ENCODE measurements at places on chromosomes 13 and 19.

DNA sequence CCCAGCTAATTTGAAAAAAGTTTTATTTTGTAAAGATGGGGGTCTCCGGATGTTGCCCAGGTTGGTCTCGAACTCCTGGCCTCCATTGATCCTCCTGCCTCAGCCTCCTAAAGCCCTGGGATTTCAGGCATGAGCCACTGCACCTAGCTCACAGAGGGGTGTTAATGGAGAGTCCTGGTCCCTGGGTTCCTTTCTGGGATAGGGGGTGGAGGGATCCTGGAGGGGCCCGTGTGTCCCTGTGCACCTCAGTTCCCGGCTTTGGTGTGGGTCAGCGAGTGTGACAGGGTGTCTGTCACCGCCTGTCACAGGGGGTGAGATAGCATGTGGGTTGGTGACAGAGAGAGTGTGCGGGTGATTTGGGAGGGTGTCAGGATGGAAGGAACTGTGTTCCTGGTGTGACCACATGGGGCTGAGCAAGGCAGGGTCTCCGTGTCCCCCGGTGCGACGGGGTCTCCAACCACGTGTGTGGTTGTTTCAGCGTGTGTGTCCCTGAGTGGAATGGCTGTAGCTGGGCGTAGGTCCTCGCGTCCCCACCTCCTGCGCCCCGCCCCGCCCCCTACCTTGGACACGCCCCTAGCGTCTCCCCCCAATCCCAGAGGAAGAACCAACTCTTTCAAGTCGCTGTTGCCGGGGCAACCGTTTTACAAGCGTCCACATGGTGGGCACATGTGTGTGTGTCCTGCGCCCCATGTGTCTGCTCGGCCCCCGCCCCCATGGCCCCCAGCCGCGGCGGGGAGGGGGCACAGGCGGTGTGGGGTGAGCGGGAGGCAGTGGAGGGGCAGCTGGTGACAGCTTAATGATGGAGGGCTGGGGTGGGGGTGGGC, 2.9 kb upstream of the NRTN start:
- no peak for DNase-seq

DNA sequence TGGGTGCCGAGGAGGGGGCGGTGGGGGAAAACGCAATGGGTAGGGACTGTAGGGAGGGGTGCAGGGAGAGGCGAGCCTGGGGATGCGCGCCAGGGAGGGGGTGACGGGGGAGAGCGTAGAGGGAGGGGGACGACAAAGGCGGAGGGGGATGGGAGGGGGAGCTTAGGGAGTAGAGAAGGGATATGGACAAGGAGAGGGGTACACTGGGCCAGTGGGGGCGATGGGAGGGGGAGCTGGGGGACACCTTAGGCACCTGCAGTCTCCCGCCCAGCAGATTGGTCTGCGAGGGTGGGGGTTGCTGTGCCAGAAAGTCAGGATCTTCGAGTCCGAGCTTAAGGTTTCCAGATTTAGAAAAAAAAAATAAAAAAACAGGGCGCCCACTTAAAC, 15.7 kb downstream of the CCDC124 start:
- no peak for DNase-seq

DNA sequence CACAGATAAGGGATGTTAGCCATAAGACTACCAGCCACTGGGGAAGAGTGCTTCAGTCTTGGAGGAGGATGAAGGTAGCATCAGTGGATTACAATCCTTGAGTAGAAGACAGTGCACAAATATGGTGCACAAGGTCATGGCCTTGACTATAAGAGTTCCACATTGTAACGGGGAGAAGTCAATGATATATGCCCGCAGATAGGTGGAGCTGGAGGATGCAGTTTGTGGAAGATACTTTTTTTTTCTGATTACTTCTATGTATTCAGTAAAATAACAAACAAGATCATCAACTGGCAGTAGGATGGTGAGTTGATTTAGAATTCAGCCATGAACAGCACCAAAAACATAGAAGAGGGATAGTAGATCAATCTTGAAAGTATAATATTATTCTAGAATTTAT, 926.8 kb upstream of the MIR17HG start:
- DNase-seq, result no peak

GRCh38 chr19:16433986-16434385, 37.8 kb downstream of the EPS15L1 start:
- no peak for DNase-seq

- no peak for DNase-seq
Observed at GRCh38 chr13:30898678-30899241, 7.3 kb upstream of the MEDAG start.

- DNase-seq, result no peak
Observed at GRCh38 chr13:102877303-102877702, 31.5 kb downstream of the ERCC5 start.

DNA sequence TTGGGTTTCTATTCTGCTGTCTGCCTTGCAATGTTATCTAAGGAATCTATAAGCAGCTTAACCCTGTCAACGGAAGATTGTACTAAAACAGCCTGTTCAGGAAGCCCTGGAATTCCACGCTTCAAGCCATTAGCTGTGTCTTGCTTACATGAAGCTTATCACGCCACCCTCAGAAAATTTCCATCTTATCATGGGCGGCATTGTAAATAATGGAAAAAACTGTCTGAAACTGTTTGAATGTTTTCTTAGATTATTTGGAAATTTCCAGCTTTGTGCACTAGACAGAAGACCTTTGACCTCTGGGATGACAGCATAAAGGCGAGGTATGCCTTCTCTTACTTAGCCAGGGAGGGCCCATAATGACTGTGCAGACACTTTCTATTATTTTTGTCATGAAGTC, 319.7 kb downstream of the KCNRG start:
- no peak for DNase-seq

- DNase-seq, result no peak
Observed at GRCh38 chr19:32896516-32897214, 27.1 kb upstream of the SLC7A9 start.

- no peak for DNase-seq
Observed at GRCh38 chr19:6524311-6524710, 6.5 kb upstream of the TNFSF9 start.

DNA sequence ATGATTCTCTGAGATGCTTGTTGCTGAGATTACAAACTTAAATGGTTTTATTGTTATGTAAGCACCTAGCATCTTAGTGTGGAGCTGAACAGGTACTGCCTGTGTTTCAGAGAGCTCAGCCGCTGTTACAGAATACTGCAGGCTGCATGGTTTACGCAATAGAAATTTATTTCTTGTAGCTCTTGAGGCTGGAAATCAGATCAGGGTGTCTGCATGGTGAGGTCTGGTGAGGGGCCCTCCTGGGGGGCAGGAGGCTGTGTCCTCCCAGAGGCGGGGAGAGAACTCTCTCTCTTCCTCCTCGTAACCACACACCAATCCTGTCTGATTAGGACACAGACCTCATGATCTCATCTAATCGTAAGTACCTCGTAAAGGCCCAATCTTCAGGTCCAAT, 13.1 kb downstream of the ATP11A start:
- no peak for DNase-seq

Data from activated T-cell treated with anti-CD3 and anti-CD28 coated beads for 1 hour (primary cell).